ENCODE measurements at places on chromosomes 7 and 10.

- no peak for DNase-seq
Measured at GRCh38 chr7:85018498-85018897, 168.4 kb downstream of the SEMA3D start.

- DNase-seq = no peak
Measured at GRCh38 chr10:30346131-30346530, 2.9 kb downstream of the MTPAP start.

GRCh38 chr7:1066242-1066588 is 21.7 kb upstream of the GPER1 start:
- no peak for DNase-seq

DNA sequence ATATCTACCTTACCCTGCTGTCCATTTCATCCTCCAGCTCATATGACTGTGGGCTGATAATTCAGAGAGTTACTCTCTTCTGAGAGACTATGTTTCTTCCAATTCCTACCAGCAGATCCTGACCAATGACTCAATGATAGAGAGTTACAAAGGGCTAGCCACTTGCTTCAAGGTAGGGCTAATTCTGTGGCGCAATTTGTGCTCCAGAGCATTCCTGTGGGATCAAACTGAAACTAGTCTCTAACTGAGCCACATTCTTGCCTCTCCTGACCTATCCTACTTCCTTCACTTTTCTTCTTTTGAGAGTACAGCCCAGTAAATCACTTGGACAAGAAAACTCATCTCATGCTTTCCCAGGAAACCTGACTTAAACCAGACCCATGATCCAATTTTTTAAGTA is 17.9 kb upstream of the ASZ1 start:
- no peak for DNase-seq

- no peak for DNase-seq
Measured at GRCh38 chr7:8255680-8256655, 6.0 kb downstream of the ICA1 start.

- no peak for DNase-seq
Measured at GRCh38 chr7:1232623-1233332, at the start of gene UNCX. UNCX (plus strand) TSS chr7:1232872; CDS start chr7:1233018, 146 bp downstream.

DNA sequence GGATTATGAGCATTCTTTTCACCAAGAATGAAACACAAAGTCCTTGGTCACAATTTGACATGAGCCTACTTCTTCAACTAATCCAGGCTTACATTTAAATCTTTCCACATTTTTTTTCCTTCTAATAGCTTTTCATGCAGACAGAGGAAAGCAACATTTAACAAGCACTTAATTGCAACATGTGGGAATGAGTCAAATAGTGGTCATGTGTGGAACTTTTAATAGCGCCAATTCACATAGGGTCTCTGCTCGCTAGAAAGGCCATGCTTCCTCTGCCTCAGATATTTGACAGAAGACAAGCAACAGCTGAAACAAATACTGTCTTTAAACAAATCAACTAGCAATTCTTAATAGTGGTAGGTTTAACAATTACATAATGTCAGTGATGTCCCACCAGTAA is 285.9 kb upstream of the ETV1 start:
- DNase-seq = no peak

GRCh38 chr7:155543011-155543876 is 3.1 kb downstream of the CNPY1 start:
- no peak for DNase-seq

DNA sequence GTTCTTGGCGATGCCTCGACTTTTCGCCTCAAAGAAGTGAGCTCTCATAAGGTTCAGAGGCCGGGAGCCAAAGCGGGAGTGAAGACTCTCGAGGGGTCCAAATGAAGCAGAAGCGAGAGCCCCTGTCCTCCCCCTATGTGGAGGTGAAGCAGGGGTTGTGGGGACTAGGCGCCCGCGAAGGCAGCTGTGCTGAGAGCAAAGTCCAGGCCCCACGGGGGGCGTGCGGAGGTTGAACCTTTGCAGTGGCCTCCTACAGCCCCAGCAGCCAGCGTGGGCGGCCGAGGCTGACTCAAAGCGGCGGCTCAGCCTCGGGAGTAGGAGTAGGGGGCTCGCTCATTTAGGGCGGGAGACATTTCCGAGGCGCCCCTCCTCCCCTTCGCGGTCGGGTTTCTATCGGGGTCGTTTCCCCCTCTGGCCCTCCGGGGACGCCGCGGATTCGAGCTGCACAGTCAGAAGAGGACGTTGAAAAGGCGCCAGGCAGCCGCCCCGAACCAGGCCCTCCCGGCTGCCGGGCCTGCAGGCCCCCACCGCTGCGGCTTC is 553 bp upstream of the ADD3 start:
- peak; percentile 58 for DNase-seq

DNA sequence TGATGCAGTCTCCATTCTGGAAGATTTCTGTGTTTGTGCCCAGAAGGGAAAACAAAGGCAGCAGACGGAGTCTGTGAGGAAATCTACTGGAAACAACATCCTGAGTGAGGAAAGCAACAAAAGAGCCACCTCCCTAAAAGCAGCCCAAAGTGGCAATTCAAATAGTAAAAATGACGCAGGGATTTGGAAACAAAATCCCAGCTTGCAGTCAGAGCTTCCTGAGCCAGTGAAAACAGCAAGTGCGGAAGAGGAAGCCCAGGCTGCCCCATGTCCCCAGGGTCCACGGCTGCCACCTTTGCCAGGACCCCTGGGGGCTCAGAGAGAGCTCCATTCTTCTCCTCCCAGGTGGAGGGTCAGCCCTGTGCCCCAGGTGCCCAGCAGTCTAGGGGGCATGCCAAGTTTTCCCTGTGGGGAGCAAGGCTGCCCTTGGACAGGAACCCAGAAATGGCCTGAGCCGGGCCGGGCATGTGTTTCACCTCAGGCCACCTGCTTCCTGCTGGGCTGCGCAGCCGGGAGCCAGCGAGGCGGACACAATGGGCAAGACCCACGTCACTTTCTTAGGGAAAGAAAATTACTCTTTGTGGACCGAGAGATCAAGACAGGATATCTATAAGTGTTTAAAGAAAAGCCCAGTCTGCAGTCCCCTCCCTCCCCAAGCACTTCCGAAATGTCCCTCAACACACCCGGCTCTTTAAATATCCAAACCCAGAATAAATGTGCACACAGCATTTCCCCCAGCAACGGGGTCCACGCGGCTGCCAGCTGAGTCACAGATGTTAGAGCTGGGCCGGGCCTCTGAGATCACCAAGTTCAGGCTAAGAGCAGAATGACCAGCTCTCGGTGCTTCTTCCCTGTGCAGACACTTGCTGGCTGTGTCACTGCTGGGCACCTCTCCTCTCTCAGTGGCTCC is 231.1 kb downstream of the ARHGAP12 start:
- DNase-seq = no peak

GRCh38 chr10:85491652-85492051 is 874.9 kb downstream of the GRID1 start:
- no peak for DNase-seq

GRCh38 chr7:143287339-143287934 is 714 bp upstream of the CASP2 start:
- DNase-seq = no peak

- DNase-seq = no peak
Measured at GRCh38 chr7:49400891-49401550, 372.4 kb upstream of the VWC2 start.

DNA sequence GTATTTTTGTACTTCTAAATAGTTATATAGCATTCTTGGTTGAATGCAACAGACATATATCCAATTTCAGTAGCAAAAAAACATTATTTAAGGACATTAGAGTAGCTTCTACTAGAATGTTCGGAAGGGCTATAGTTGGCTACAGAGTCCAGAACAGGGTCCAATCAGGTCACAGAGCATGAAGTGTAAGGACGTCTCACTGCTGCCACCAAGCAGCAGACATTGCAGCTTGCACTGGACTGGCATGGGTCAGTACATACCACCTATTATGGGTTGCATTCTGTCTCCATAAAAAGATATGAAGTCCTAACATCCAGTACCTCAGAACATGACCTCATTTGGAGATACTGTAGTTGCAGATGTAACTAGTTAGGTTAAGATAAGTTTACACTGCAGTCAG is 87.3 kb downstream of the LHFPL3 start:
- no peak for DNase-seq

Measured in activated T-cell treated with anti-CD3 and anti-CD28 coated beads for 4 hours (primary cell).